ENCODE measurements at places on chromosomes 4 and X.

- DNase-seq, result no peak
Observed at GRCh38 chr4:101205916-101206315, 141.4 kb downstream of the PPP3CA start.

- no peak for DNase-seq
Observed at GRCh38 chrX:120452131-120452530, 17.0 kb downstream of the LAMP2 start.

DNA sequence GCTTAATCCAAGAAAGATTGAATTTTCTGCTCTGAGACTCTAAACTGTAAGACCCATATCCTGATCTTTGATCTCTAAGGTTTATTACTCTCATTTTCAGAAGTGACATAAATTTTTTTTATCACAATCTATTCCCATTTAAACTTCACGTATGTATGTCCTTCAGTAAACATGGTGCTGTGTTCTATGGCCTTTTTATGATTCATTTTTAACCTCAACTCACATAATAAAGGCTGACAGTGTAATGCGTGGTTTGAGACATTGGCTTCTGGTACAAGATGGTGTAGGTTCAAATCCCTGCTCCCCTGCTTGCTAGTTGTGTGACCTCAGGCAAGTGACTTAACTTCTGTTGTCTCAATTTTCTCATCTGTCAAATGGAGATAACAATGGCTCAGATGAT is 306.0 kb upstream of the AADAT start:
- no peak for DNase-seq

DNA sequence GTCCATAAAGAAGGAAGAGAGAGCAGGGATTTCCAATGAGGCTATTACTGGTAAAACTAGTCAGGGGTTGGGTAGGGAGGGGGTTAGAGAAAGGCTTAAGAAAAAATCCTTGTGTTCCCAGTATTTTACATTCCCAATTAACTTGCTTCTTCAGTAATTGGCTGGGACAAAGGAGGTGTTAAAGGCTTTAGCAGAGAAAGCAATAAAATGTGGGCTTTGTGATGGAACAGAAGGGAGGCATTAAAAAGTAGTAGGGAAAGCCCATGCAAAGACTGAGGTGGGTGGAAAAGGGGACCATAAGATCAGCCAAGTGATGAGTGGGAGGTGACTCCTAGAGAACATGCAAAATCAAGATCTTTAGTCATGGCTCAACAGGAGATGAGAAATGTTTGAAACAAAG is 1467.2 kb downstream of the RPA4 start:
- no peak for DNase-seq

DNA sequence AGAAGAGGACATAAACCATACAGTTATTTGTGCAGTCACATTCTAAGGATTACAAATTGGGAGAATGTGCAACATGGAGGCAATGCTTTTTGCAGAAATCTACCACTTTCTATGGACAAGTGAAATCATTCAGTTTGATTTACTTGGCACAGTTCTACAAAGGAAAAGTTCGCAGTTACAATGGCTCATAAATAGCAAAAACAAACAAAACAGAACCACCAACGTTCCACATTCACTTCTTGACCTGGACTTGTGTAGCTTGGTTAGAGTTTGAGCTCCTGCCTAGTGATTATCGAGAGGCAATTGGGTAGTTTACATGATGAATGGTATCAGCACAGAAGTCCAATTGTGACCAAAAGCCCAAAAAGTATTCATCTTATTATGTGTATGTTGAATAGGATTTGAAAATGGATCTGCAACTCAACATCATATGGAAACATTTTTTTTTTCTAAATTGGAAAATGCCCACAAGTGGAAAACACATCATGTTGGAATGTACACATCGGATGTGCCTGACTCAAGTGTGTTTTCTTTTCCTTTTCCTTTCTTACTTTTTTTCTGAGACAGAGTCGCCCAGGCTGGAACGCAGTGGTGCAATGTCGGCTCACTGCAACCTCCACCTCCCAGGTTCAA is 123.8 kb downstream of the LUZP4 start:
- no peak for DNase-seq

- no peak for DNase-seq
Observed at GRCh38 chrX:47936224-47936939, 67.4 kb downstream of the ZNF182 start.
